ENCODE measurements at places on chromosomes 5 and 9. TPM values are rescaled to one million over a fixed set of nuclear protein-coding genes. Genes with fewer than 3 reads are reported as not detected.

DNA sequence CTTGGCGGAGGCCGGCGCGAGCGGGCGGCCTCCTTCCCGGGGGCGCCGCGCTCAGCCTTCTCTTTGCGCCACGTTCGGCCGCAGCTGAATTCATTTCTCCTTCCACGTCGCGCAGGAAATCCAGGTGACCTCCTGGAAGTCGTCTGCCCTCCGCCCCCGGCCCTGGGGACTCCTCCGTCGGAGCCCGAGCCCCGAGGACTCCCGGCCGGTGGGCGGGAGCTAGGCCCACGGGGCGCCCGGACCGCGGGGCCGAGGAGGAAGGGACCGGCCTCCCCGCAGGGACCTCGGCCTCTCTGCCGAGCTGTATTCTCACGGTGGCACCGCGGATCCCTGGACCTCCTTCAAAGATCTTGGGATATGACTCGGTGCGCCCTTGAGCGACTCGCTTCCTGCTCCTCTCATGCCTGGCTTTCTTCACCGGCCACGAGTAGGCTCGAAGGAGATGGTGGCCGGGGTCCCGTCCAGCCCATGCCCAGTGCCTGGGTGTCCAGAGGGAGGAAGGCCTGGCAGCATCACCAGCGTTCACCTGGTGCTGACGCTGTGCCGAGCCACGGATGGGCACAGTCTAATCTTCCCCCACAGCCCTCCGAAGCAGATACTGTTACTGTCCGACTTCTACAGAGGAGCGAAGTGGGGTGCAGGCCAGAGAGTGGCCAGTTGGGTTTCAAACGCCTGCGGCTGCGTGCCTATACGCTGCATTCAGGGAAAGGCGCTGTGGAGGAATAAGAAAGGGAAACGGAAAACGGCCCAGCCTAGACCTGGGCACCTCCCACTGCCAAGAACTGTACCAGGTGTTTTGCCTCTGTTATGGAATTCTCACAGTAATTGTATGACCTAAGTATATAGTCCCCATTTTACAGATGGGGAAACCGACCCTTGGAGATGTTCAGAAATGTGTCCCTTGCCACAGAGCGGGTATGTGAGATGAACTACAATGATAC, 47.3 kb downstream of the PAX5 start:
- peak; percentile 51 for ATAC-seq

The MARCHF3 gene
- 4.8 TPM for total RNA-seq

The PLEKHG4B gene
- total RNA-seq: 0.45 TPM

GRCh38 chr9:129289883-129290282, 111.8 kb upstream of the IER5L start:
- no peak for ATAC-seq

The SUSD3 gene
- total RNA-seq: 1.6 TPM

DNA sequence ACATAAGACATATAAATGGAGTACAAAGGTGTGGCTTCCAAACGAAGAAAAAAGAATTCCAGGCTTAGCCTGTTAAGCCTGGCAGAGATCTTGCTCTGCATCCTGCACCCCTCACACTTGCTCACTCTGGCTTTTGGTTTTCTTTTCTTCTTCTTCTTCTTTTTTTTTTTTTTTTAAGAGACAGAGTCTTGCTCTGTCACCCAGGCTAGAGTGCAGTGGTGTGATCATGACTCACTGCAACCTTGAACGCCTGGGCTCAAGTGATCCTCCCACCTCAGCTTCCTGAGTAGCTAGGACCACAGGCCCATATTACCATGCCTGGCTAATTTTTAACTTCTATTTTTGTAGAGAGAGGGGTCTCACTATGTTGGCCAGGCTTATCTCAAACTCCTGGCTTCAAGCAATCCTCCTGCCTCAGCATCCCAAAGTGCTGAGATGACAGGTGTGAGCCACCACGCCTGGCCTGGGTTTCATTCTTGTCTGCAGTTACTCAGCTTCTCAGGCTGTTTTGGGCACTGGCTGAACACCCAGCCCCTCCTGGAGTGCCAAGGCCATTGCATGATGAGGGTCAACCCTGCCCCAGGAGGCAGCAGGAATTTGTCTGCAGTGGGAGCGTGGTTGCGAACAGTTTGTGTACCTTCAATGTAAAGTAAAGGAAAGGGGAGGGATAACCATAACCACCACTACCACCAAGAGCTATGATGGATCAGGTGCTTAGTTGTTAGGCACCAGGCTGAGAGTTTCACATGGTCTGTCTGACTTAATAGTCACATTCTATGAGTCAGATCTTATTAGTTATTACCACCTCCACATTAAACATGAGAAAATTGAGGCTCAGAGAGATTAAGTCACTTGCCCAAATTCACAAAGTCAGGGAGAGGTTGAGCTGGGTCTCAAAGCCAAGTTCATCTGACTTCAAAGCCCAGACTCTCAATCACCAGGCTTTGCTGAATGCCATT, 219.2 kb upstream of the PANK3 start:
- ATAC-seq: no peak

DNA sequence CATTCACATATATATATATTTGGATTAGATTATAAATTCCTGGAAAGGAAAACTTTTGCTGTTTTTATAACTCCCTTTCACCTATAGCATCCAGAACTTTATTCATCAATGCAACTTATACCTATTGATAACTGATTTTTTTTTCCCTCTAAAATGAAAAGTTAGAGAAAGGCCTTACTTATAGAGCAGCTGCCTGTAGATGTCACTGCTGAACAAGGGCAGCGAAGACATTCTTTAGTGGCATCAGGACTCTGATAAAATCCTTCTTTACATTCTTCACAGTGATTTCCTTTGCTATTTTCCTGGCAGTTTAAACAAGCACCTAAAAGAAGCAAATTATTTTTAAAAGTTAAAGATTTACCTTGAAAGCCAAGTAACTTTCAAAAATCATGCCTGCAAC, 32.3 kb upstream of the CDK5RAP2 start:
- ATAC-seq: no peak

GRCh38 chr5:159773062-159773924, 143.0 kb upstream of the ADRA1B start:
- ATAC-seq: peak; percentile 97

- no peak for ATAC-seq
Observed at GRCh38 chr9:77999231-77999631, 32.4 kb downstream of the GNAQ start.

The KIF20A gene
- total RNA-seq: 37.5 TPM

DNA sequence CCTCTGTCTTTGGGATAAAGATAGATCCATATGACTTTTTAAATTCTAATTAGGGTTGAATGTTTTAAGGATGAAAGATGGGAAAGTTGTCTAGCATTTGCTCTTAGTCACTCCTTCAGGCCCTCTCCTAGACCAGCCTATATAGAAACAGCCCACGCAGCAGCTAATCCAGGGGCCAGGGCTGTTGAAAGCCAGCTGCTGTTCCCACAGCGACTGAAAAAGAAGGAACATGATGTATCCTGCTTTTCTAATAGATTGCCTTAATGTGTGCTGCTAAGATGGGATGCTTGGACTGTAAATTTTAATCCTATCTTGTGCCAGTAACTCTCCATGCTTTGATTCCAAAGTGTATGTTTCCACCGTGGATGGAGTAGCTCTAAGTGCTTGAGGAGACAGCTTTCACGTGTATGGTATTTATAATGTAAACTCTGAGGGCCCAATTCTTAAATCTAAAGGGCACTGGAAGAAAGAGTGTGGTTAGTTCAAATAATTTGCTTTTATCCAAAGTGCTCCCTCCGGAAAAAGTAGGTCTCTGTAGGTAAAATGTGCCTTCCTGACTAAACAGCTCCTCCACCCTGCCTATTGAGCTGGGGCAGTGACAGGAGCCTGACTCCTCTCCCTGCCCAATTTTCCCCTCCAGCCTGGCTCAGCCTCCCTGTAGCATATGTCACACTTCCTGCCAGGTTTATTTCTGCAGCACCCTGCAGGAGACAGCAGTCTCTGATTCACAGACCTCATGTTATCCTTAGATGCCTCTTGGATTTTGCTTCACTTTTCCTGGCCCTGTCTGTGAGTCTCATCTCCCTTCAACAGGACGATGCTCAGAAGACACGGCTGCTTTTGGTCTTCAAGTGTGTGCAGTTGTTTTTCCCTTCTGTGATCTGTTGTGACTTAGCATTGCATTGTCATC, 33.2 kb downstream of the SLC36A1 start:
- no peak for ATAC-seq

DNA sequence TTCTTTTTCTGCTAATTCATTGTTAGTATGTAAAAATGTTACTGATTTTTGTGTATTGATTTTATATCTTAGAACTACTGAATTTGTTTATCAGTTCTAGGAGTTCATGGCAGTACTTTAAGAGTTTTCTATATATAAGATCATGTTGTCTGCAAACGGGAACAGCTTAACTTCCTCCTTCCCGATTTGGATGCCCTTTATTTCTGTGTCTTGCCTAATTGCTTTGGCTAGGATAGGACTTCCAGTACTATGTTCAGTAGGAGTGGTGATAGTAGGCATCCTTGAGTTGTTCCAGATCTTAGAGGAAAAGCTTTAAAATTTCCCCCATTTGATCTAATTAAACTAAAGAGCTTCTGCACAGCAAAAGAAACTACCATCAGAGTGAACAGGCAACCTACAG, 20.1 kb downstream of the RCL1 start:
- no peak for ATAC-seq

DNA sequence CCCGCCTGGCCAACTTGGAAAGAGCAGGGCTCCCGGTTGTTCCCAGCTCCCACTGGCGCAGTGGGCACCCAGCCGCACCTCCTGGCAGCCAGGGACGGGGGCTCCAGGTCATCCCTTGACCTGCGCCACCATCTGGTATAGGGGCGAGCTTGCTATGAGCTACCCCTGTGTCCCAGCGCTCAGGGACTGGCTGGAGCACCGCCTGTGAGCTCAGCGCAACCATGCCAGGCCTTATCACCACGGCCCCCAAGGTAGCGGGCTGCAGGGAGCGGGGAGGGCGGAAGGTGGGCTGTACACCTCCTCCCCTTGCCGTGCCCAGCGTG, 15.4 kb upstream of the RASA1 start:
- no peak for ATAC-seq

DNA sequence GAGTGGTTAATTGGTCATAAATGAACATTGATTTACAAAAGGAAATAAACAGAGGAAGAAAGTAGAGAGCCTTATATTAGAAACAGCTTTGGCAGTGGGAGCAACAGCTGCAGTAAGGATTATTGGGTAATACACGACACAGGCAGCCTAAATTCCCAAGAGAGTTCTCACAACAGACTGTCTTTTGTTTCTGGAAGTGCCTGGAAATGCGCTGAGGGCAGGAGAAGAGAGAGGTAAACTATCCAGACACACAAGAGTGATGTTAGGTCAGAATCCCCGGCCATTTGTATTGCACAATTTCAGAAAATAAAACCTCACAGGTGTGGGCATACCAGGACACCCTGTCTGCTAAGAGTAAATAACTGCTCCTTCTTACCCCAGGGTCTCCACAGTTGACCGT, 450.4 kb upstream of the CTNND2 start:
- ATAC-seq: no peak

The SRA1 gene
- total RNA-seq: 44.8 TPM

DNA sequence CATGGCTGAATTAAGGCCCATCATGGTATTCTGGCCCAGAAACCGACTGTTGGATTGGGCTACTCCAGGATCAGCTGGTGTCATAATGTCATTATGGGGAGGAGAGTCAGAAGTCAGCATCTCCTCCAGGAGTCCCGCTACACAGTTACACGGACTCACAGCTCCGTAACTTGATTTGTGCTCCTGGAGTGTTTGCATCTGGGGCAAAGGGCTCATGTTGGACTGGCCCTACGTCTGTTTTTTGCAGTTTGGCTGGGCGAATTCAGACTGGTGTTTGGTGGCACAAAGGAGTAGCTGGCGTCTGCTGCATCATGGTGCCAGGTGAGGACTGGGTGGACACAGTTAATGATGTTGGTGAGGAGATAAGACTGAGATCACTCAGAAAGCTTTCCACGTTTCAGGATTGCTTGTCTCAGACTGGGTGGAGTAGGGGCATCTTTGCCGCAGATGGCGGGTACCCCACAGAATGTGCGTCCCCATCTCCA, 31.3 kb downstream of the OR2V1 start:
- no peak for ATAC-seq

GRCh38 chr9:134150557-134151214, 13.7 kb downstream of the RNU6ATAC start:
- ATAC-seq: no peak

DNA sequence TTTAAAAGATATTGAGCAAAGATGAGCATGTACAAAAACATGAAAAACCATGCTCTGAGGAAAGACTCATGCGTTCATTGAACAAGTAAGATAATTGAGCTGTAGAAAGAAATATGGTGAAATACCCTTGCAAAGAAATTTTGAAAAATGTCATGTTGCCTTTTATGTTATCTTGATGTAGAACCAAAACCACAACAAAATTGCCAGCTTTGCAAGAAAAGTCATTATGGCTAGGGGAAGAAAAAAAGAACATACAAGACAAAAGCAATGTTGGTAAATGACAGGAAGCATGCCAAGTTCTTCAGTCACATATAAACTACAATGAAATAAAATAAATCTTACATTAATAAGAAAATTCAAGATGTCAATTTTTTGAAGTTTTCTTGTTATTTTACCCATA, 368.0 kb downstream of the IRX1 start:
- no peak for ATAC-seq

The ZNF484 gene
- 19.8 TPM for total RNA-seq

GRCh38 chr9:136762915-136763648, 1.2 kb downstream of the LCN15 start:
- ATAC-seq: peak; percentile 76

The FOXD4L5 gene
- total RNA-seq: 1.8 TPM

The RXRA gene
- 10.6 TPM for total RNA-seq

GRCh38 chr9:123348317-123348992, 7.5 kb upstream of the CRB2 start:
- no peak for ATAC-seq

DNA sequence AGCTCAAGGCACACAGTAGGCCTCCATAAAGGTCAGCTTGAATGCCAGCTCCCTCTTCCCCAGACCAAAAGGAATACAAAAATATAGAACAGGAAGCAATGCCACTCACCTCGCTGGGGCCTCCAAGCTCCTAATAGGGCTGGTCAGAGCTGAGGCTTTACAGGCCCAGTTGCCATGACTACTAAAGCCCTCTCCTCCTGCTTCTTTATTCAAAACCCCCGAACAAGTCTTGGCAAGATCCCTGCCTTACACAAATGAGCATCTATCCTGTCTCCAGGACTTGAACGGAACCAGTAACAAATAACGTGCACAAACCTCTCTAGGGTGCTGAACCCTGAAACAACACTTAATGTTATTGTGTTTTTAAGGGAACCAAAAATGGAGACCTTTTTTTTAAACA, 136.3 kb downstream of the SIL1 start:
- ATAC-seq: peak; percentile 99

The NMUR2 gene
- total RNA-seq: 0.59 TPM

GRCh38 chr5:61732369-61732768, 400.3 kb downstream of the ZSWIM6 start:
- peak; percentile 64 for ATAC-seq

The ANKRD55 gene
- total RNA-seq: not detected

The AGXT2 gene
- total RNA-seq: 0.92 TPM

The IPPK gene
- 7.9 TPM for total RNA-seq

DNA sequence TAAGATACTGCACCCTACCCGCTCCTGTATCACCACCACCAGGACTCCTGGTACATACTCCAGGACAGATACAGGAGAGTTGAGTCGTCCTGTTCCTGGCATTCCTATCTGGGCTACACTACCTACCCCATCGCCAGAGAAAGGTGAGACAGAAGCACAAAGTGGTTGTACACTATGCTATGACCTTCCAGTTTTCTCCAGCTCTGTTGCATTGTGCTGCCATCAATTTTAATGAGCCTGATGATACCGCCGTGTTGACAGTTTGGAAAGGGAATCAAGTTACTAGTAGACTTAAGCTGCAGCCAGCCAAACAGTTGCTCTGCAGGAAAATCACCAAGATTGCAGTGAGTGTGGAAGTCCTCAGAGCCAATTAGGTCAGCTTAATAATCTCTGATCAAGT, 35.2 kb downstream of the ANP32B start:
- no peak for ATAC-seq

The GRM6 gene
- 1.2 TPM for total RNA-seq

The DMRT2 gene
- total RNA-seq: 66.4 TPM

The SNAPC4 gene
- total RNA-seq: 6.1 TPM

All from motor neuron (in vitro differentiated cells).